ENCODE measurements at places on chromosomes 4 and X.

DNA sequence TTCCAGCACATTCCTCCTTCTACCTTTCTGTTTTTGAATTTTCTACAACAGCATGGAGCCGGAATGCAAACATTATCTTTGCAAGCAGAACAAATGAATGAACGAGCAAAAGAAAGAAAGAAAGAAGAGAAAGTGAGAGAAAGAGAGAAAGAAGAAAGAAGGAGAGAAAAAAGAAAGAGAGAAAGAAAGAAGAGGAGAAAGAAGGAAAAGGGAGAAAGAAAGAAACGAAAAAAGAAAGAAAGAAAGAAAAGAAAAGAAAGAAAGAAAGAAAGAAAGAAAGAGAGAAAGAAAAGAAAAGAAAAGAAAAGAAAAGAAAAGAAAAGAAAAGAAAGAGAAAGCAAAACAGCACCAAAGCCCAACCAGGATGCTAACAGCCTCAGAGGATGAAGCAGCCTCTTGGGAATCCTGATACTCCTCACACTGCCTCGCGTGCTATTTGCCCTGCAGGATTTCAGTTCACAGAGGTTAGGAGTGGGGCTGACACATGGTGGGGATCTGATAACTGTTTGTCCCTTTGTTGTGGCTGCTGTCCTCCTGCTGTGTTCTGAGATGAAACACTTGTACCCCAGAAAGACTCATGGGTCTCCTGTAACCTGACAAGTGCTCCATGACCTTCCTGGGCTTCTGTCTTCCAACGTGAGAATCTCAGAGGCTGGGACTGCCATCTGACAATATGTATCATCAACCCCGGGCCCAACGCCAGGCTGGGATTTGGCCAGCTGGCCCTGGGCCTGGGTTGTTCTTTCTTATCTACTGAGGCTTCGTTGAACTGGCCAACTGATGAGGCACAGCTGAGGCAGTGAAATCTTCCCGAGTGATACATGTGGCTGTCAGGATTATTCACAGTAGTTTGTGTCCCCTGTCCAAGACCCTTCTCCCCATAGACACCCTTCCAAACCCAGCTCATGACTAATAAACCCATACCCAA is 61.0 kb downstream of the SEPSECS start:
- no peak for DNase-seq

DNA sequence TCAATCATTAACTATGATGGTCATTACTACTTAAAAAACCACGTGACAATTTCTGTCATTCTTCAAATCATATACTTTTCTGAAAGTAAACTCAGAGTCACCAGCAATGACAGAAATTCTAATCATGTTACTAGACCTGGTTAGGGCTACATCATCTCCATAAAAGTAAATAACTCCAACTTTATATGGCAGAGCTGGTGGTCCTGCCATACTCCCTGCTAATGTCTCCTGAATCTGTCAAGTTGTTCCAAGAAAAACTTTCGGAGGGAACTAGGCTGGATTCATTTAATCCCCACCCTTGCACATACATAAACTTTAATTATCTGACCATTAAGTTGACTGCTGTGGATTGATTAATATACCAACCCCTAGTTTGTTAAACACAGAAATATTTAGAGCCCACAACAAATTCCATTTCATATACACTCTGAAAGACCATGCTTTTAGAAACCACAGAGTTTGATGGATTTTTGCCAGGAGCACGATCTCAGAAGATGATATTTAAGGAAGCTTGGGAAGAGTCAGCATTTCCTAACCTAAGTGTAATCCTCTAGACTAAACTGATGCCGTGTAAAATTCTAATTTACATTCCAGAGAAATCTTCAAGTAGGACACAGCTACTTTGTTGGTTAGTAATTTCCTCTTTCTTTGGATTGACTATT is 577.0 kb downstream of the FAT4 start:
- no peak for DNase-seq

- no peak for DNase-seq
Observed at GRCh38 chr4:173025131-173025530, 143.5 kb upstream of the GALNT7 start.

DNA sequence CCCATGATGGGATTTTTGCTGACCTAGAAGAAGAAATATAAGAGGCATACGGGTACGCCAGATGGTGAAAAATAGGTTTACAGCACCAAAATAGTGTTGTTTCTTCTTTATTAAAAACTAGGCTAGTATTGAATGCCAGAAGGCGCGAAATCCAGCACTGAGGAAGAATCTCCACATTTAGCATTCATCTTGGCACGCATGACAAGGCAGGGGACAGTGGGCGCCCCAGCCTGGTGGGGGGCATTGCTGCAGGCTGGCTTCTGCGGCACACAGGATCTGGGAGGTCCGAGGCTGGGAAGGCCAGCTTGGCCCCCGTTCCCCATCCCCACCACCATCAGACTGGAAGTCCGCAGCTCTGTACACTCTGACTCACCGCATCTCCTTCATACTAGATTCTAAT is 75.7 kb upstream of the DDX3X start:
- DNase-seq: no peak

- DNase-seq: peak; percentile 6
Observed at GRCh38 chrX:41382714-41383645, 49.0 kb downstream of the DDX3X start.

DNA sequence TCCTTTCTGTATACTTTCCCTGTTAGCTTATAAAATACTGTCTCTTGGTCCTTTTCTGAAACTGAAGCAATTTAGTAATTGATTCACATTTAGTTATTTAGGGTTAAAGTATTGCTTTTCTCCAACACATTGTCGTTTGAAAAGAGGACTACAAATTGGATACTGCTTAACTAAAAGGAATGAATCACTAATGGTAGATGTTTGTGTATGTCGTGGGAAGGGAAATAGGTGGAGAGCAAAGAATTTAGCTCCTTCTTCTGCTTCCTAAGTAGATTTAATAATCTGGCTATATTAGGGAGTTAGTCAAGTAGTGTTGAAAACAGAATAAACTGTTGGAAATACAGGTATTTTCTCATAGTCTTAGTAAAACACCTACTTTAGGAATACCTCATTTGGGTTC is 27.9 kb downstream of the SLAIN2 start:
- no peak for DNase-seq

DNA sequence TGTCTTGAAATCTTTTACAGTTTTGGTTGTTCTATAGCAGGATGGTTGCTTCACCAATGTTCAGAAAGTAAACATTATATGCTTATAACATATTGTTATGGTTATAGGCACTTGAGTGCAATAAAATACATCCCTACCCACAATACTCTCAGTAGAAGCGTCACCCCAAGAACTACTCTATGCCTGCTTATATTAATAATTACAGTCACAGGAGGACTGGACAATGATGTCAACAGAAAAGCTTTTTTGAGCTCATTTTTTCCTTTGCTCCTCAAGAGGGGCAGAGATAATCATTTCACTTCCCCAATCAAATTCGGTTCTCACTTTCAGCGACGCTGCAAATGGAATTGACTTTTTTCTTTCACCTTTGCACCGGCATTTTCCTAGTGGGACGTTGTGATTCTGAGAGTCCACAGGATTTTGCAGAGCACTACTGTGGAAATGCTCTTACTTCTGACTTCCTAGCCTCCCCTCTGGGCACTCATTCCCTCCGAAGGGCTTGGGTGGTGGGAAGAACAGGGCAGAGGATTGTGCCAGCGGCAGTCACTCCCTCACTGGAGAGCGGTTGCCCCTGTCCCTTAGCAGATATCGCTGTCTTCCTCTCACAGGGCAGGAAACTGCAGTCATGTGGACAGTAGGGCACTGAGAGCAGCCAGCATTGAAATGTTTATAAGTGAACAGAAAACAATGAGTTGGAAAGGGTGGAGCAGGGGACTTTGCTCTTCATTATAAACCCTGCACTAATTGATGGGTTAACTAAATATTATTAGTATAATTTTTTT is 24.9 kb upstream of the SGMS2 start:
- DNase-seq: no peak

- DNase-seq: no peak
Observed at GRCh38 chr4:176538217-176538925, 218.6 kb downstream of the SPCS3 start.

DNA sequence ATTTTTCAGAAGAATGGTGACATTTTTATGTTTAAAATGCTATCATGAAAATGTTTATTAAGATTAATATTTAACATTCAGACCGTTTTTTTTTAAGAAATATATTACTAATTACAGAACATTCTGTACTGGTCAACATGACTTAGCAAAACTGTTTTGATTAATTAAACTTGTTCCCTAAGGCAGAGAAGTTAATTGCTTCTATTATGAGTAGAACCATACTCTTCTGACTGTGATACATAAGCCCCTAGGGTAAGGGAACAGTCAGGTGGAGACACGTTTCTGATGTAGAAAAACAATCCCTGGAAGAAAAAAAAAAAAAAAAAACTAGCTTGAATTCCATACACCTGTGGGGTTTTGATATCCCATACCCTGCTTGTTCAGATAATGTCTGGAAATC is 97.4 kb downstream of the GPM6A start:
- no peak for DNase-seq

- DNase-seq: no peak
Observed at GRCh38 chrX:153999359-154000037, 20.2 kb downstream of the IRAK1 start.

DNA sequence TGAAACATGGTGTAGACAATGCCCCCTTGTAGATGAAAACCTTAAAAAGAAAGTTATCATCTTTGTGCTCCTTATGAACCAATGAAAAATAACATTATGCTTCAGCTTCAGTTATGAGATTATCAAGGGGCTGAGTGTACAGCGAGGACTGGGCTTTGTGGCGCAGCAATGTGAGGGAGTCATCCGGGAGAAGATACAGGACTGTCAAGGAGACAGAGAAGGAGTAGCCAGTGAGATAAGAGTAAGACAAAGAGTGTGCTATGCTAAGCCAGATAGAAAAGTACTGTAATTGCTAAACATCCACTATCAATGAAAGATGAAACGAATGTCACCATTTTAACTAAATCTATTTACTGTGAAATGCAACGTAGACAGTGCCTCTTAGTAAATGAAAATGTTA is 3.6 kb upstream of the KLHL15 start:
- no peak for DNase-seq

- no peak for DNase-seq
Observed at GRCh38 chrX:140180585-140180984, 215.3 kb upstream of the CXorf66 start.

GRCh38 chrX:69033936-69034335 is 131.3 kb downstream of the PJA1 start:
- DNase-seq: no peak

DNA sequence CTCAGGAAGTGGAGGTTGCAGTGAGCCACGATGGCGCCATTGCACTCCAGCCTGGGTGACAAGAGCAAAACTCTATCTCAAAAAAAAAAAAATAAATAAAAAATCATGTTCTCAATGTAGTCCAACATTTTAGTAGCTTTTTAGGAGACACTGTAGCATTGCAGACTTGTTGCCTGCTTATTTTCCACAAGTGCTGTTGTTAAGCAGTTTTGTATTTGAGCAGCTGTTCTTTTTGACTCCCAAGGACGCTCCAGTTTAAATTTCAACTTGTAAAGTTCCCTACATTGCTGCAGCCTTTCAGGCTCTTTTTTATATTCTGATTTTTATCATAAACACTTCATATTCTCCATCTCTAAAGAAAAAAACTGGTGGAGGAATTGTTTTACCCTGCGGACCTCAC is 83.1 kb downstream of the PPEF2 start:
- no peak for DNase-seq

DNA sequence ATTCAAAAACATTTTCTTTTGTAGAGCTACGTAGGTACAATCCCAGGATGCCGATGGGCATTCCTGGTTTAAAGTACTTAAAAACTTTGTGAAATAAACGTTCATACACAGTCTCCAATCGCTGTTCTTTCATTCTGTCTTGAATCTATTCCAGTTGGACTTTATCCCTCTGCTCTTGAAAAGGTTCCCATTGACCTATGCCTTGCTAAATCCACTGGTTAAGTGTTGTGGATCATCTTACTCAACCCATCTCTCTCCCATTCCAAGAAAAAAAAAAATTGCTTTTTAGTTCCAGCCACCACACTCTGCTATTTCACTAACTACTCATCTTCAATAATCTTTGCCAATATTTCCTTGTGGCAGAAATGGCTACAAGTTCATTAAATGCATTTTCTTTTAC is 542.3 kb upstream of the GRIA3 start:
- DNase-seq: no peak

DNA sequence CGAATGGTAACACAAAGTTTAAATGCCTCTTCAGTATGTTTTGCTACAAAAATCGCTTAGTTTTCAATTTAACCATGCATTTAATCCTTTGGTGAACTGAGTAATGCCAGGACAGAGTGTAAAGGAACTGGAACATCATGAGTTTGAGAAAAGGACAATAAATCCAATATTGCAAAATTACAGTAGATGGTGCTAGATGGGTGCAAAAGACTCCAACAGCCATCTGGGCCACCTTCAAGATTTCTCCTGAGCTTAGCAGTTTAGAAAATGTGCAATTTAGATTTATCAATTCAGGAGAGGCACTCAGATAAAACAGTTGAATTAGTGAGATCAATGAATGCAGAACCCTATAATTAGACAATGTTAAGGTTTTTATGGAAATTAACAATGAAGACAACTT is 33.2 kb upstream of the MID1IP1 start:
- DNase-seq: no peak

DNA sequence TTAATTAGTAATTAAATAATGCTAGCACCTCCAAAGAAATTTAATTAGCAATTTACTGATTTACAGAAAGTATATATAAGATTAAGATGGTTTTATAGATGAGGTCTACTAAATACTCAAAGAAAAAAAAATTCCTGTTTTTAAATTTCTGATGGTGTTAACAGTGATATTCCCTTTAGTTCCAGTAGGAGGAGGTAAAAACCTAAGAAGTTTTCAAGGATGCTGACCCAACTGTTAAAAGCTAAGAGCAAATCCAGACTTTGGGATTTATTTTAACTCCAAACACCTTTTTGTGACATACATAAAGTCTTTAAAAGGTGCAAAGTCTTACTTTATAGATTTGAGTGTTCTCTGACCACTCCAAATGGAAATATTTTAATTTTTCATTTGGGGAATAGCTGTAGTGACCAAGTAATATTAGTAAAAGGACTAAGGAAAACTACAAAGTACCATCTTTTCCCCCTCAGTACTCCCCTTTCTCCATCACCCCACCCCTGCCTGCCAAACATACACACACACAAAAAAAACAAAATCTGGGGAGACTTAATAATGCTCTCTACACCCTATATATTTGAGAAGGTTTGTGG is 34.2 kb upstream of the CSN1S1 start:
- DNase-seq: no peak

- DNase-seq: no peak
Observed at GRCh38 chr4:110306303-110306702, 107.9 kb upstream of the ELOVL6 start.

GRCh38 chr4:105544520-105545286 is 7.7 kb upstream of the ARHGEF38 start:
- no peak for DNase-seq

- DNase-seq: no peak
Observed at GRCh38 chr4:61549336-61549735, 349.2 kb downstream of the ADGRL3 start.

- no peak for DNase-seq
Observed at GRCh38 chrX:31279359-31279758, 207.5 kb upstream of the FTHL17 start.

GRCh38 chr4:24753519-24753918 is 41.9 kb upstream of the SOD3 start:
- no peak for DNase-seq

Data from T-helper 22 cell (primary cell).